ENCODE measurements at places on chromosomes 11 and 22.

- no peak for DNase-seq
These were observed 319.2 kb downstream of the MN1 start for GRCh38 chr22:27482402-27482801.

DNA sequence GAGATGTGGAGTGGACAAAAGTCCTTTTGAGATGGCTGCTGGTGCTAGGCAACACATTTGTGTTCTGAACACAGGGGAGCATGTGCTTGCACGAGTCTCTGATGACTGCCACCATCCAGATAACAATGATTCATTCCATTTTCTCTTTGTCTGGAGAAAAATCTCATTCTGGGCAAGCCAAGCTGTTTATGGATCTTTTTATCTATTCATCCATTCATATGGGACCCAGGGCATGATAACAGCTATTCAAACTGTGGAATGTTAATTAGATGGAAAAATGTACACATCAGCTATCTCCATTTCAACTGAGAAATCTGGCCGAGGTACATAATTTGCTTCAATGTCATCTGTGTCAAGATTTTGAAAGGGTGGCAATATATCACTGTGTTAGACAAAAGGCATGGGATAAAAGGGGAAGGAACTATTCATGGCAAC lies 117.5 kb upstream of the ZBED5 start:
- DNase-seq, result no peak

DNA sequence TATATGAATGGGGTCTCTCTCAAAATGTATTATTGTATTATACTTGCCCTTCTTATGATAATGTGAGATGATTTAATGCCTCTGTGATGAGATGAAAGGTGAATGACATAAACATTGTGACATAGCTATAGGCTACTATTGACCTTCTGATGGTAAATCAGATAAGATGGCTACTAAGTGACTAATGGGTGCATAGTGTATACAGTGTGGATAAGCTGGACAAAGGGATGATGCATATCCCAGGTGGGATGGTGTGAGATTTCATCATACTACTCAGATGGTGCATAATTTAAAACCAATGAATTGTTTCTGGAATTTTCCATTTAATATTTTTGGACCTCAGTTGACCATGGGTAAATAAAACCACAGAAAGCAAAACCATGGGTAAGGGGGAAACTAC lies 243.5 kb downstream of the SBF2 start:
- no peak for DNase-seq

DNA sequence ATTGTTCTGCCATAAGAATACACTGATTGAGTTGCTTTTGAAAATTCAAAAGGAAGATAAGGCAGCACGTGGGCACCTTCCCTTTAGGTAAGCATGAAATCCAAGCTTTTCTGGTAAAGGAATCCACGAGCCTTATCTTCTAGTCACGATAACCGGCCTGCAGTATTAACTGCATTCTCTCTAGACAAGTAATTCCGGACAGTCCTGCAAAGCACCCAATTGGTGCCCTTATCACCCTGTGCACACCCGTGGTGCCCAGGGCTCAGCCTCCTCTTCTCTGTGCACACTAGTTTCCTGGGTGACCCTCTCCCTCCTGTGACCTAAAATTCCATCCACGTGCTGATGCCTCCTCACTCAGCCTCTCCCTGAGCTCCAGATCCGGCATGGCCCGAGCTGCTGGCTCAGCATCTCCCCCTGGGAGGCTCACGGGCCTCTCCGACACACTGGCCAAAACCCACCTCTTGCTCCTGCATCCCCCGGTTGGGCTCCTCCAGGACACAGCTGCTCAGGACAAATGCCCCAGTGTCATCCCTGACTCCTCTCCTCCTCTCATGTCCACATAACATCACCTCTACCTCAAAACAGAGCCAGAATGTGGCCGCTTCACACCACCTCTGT lies 63.7 kb downstream of the PACSIN2 start:
- DNase-seq, result no peak

- DNase-seq, result no peak
These were observed 1059.6 kb upstream of the RAG2 start for GRCh38 chr11:37657645-37658044.

GRCh38 chr11:125305345-125305744 lies 140.8 kb downstream of the PKNOX2 start:
- DNase-seq, result no peak

DNA sequence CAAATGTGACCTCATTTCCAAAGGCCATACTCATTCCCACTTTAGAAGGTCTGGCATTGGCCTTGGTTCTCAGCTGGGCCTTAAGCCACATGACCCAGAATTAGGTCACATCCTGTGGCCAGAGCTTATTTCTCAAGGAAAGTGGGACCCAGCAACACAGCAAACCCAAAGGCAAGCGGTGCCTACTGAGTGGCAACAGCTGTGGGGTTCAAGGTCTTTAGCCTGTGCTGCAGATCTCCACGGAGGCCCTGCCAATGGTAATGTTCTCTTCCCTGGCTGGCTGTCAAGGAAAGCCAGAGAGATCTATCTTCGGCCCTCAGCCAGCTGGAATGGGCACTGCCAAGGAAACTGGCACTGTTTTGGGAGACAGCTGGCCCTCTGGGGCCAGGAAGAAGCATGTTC lies 41.5 kb upstream of the TP53I11 start:
- no peak for DNase-seq

- DNase-seq, result peak; percentile 48
These were observed 83.6 kb upstream of the CRTAM start for GRCh38 chr11:122754553-122755322.

DNA sequence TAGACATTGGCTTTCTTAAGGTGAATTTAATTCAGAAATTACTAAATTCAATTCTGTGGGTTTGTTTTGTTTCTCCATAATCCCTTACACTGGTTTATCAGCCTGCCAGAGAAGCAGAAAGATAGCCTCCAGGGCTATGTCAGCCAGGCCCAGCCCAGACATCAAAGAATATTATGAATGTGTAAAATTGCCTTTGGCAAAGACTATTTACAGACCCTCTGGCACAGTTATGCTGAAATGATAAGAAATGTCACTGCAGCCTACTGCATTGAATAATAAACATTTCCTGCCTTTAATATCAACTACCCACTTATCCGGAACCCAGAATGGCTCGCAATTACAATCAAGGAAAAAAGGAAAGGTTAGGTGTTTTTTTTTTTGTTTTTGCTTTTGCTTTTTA lies 562.5 kb upstream of the LRRC4C start:
- no peak for DNase-seq

DNA sequence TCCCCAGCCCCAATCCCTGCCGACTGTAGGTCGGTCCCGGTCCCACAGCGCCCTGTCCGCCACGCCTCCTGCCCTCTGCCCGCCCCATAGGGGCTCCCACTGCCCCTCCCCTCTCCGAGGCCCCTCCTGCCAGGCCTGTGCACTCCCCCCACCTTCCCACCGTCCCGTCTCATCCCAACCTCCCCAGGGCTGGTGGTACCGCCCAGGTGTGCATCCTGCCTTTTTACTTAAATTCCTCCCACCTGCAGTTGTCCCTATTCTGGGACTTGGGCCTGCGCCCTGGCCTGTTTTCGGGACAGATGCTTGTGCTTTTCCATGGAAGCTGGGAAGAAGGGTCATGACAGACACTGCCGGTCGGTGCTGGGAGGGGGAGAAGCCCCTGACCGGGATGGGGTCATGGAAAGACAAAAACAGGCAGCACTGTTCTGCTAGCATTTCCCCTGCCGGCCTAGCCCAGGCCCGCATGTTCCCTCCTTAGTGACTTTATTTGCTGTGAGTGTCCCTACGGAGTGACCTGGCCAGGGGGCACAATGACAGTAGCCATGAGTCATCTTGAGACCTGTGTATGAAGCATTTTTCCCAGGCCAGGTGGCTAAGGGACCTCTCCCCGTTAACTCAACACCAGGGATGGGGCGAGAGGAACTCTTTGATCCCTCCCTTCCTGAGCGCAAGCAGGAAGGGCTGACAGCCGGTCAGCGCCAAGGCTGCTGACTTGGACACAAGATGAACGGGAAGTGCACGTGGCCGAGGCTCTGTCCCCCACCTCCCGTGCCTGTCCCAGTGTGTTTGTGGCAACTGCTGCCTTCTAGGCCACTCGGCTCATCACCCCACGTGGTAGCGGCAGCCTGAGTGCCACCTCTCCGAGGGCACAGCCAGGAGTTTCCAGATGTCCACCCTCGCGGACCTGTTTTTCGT lies 7.1 kb downstream of the TBX1 start:
- DNase-seq, result no peak

DNA sequence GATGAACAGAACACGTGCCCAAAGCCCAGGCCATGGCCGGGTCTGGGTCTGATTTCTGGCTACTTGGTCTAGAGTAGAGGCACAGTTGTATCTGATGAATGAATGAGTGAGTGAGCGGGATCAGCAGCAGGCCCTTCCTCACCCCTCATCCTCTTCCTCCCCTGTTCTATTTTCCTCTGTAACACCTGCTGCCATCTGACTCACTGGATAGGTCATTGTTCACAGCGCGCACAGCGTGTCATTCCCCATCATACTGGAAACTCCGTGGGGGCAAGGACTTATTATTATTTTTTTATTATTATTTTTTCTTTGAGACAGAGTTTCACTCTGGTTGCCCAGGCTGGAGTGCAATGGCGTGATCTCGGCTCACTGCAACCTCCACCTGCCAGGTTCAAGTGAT lies 13.9 kb downstream of the NCF4 start:
- no peak for DNase-seq

Data from activated CD4-positive, alpha-beta T cell treated with anti-CD3 and anti-CD28 coated beads, Interleukin-2, Interleukin-6, amounts not matched to agents 100 ng/mL and 50 ng/mL, durations not matched to agents 16 hours and 8 hours (primary cell).